AG08395 (cell line): ENCODE measurements at places on chromosomes 13 and 19.

GRCh38 chr13:112772539-112772909 lies 82.7 kb downstream of the ATP11A start:
- DNase-seq: no peak

DNA sequence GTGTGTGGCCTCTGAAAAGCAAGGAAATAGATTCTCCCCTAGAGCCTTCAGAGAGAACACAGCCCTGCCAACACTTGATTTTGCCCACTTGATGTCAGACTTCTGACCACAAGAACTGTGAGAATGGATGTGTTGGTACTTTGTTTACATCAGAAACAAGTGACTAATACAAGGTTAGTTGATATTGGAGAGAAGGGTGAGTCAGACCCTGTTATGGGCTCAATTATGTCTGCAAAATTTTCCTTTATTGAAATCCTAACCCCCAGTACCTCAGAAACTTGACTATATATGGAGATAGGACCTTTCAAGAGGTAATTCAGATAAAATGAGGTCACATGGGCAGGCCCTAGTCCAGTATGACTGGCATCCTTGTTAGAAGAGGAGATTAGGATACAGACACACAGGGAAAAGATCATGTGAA lies 226.7 kb downstream of the RFC3 start:
- DNase-seq: peak; percentile 63

DNA sequence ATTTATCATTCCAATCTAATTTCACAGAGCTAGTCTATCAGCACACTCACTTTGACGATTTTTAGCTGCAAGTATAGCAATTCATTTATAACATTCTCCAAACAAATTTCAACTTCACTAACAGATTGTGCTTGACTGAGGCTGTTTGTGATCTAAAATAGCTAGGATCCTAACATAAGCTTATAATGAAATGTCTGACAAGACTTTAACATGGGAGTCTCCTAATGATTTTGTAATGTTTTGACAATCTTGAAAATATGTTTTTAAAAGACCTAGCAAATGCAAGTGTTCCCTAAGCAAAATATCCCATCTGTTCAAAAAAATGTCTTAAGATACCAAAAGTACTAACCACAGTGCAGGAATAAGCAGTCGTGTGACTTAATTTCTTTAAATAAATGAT lies 889.5 kb upstream of the SPRY2 start:
- DNase-seq: no peak

GRCh38 chr13:83515268-83516015 lies 366.8 kb downstream of the SLITRK1 start:
- DNase-seq: no peak
